CMK (cell line): ENCODE measurements at places on chromosomes 6 and 20.

GRCh38 chr20:44106615-44107014 is 80.4 kb downstream of the JPH2 start:
- no peak for DNase-seq

DNA sequence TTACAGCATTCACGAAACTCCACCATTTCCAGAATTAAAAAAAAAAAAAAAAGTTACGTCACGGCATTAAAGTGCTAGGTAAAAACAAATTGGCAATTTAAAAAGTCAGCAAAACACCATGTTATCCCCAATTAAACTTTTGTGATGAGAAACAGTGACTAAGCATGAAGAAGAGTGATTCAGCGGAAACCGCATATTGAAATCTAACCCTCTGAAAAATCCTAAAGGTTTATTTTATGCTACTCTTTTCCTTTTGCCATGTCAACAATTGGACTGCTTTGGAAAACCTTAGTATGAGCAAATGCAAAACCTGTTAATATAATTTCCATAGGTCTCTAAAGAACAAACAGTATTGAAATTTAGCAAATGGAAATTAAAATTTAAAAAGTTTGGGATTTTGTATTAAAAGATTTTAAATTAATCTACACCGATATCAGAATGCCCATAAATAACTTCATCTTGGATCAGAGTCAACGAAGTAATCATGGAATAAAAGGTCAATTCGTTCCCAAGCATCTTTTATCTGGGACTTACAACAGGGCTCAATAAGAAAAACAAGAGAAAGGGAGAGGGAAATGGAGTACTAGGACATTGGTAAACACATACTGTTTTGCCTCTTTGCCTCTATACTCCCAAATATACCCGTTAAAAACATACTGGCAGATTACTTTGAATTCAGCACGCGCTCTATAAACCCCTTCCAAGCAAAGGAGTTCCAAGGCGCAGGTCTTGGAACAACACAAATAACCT is 1.1 kb downstream of the FBXO30 start:
- DNase-seq: no peak

GRCh38 chr6:57262488-57262887 is 40.4 kb upstream of the RAB23 start:
- no peak for DNase-seq

DNA sequence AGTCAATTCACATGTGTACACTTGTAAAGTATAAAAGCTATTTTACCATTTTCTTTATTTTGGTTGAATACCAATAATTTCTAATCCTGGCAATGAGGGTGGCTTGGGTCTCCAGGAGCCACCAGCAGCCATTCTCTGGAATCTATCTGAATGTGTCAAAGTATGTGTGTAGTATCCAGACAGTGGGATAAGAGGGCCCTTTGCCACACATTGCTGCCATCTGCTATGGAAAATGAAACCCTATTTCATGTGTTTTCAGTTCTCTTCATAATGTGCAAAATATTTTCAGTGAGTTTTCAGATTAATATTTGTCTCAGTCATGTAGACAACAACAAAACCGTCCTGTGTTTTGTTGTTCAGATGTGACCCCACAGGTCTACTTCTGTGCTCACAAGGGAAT is 46.3 kb downstream of the CDYL start:
- no peak for DNase-seq

GRCh38 chr6:26008470-26008869 is 45.9 kb downstream of the TRIM38 start:
- DNase-seq: no peak

DNA sequence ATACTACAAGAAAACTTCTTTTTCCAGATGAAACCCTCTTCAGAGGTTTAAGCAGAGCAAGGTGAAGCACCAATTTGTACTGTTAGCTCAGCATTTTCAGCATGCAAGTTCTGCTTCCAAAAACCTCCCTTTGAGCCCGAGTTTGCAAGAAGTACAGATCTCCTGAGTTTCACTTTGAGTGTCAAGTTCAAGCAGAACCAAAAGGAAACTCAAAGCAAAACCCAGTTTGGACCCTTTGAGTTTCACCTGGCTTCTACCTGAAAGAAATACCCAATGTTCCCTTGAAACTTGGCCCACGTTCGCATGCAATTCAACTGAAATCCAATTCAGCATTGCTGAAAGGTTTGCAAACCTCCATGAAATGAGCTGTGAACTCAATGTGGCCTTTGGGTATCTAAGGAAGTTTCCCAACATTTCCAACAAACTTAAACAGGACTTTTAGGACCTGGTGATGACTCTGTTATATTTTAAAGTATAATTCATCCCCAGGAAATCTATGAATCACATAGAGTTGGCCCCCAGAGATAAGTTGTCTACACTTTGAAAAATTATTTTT is 62.9 kb upstream of the HBS1L start:
- DNase-seq: no peak

DNA sequence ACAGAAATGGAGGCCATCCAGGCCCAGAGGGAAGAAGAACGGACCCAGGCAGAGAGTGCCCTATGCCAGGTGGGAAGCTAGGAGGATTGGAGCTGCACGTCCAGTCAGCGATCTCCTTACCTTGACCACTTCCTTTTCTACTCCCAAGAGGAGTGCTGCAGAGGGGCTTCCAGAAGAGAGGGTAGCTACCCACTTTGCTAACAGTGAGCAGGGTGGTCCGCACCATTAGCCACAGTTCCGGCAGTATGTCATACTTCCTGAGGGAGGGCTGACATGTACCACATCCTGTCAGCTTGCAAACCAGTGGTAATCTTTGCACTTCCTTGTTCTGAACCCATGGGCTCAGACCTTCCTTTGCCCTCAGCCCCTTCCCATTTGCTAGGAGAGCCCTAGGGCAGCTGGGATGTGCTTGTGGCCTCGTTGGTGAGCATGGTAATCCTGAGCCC is 35.4 kb downstream of the CEP250 start:
- peak; percentile 64 for DNase-seq

DNA sequence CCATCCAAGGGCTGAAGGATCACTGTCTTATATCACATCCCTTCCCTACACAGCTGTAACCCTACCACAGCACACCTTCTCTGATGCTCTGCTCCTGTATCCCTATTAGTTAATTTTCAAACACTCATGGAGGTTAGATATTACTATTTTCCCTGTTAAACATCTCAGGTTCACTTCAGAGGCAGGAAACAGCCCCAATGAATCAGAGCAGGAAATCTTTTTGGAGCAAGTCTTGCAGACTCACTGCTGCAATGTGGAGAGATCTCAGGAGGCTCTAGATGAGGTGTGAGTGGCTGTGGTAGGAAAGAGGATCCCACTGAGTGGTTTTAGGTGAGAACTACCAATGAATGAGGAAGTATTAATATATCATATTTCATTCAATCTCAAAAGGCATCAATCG is 19.7 kb upstream of the HTR1B start:
- DNase-seq: no peak

DNA sequence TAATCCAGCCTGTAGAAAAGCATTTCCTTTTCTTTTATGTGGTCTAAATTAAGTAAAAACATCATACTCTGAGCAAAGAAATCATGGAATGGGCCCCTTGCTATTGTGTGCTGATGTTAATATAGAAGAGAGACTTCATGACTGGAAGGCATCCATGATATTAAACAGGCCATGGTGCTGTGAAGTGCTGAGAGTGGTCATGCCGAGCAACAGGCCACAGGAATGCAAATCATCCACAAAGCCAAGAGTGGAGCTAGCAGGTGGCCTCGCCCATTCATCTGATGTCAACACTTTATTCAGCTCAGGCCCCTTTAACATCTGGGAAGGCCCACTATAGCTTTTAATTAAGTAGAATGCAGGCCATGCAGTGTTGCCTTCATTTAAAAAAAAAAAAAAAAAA is 115.2 kb upstream of the HMGCLL1 start:
- no peak for DNase-seq

GRCh38 chr6:112986321-112986720 is 639.2 kb downstream of the RFPL4B start:
- no peak for DNase-seq

DNA sequence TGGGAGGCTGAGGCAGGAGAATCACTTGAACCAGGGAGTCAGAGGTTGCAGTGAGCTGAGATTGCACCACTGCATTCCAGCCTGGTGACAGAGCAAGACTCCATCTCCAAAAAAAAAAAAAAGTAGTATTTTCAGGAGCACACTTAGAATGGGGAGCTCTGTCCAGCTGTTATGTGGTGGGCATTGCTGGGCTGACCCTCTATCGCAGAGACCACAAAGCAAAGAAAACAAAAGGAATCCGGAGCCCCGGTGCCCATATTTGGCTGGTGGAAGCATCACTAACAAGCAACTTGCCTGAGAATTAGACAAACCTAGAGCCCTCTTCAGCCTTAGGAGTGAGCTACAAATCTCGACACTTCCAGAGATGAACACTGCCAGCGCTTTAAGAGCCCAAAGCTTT is 137.3 kb upstream of the GPR6 start:
- no peak for DNase-seq

DNA sequence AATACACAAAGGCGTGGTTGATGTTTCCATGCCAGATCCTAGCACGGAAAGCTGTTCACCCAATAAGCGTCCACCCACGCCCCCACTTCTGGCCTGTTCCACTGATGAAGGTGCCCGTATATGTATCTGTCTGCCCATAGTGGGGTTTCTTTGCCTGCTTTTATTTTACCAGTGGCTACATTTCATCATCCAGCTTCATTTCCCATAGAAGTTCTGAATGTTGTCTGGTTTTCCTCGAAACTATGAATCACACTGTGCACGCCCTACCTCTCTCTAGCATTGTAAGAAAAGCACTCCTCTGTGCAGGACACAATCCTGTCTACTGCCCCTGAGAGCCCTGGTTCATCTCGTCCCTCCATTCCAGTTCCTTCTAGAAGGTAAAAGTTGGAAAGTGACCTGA is 8.8 kb upstream of the CD93 start:
- DNase-seq: no peak

DNA sequence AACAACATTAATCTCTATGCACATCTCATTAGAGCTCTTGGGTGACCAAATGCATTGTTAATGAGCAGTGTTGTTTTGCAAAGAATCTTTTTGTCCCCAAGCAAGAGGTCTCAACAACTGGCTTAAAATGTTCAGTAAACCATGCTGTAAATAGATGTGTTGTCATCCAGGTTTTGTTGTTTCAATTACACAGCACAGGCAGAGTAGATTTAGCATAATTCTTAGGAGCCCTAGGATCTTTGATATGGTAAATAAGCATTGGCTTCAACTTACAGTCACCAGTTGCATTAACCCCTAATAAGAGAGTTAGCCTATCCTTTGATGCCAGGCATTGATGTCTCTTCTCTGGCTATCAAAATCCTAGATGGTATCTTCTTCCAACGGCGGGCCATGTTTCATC is 23.3 kb downstream of the NUP153 start:
- DNase-seq: no peak

DNA sequence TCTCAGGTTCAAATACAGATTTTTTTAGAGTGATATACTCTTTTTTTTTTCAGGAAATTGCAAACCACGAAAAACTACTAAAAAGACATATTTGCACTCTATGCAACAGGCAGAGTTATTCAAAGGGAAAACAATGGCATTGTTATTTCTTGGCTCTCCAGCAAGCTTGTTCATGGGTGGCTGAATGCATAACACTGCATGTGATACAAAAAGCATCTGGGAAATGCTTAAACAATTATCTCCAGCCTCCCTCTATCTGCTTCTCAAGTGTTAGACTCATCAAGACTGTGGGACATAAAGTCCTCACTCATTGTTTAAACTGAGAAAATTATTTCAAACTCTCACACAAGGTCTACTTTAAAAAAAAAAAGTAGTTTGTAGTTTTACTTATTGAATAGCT is 7.3 kb upstream of the COL12A1 start:
- no peak for DNase-seq

DNA sequence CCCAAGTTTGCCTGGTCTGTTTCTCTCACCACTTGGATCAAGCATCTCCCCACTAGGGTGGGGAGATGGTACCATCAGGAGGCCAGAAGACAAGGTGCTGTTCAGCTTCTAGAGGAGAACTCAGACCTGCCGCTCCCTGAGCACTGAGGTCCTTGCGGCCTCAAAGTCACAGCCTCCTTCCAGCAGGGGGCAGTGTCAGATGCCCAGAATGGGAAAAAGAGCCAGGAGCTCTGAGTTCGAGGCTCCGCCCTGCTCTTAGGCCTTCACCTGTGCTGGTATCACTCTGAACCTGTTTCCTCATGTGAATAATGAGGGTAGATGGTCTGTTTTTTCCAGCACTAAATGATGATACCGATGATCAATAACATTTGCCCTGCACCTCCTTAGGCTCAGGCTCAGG is 68.7 kb downstream of the TOX2 start:
- no peak for DNase-seq

DNA sequence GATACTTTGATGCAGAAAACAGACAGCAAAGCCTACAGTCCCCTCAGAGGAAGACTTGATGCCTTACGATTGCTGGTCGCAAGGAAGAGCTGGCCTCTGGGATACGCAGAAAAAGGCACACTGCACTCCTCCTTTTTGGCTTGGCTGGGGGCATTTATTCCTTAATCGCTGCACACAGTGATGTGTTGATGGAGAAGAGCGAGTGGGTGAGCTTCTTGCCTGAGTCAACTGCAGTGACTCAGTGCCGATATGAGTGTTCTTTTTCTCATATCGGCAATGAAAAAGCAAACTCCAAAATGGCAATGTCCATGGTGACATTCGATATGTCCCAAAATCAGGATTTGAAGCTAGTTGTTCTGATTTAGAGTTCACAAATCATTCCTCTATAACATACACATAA is 794.8 kb downstream of the HACE1 start:
- DNase-seq: no peak
